ENCODE measurements at places on chromosomes 16 and 17. TPM values are rescaled to one million over a fixed set of nuclear protein-coding genes. Genes with fewer than 3 reads are reported as not detected.

Gene TPSD1
- not detected for total RNA-seq

Gene SCNN1G
- total RNA-seq: not detected

Gene HOXB1
- not detected for total RNA-seq

Gene CLEC19A
- total RNA-seq: not detected

Gene MRPL27
- 68.1 TPM for total RNA-seq

Gene IL34
- total RNA-seq: 0.63 TPM

Gene KRT33A
- total RNA-seq: not detected

Gene FOXK2
- total RNA-seq: 25.1 TPM

Gene GRB7
- total RNA-seq: not detected

Gene KREMEN2
- not detected for total RNA-seq

Gene CDRT4
- total RNA-seq: 2.5 TPM

Gene CDRT15L2
- total RNA-seq: not detected

Gene PDIA2
- 0.28 TPM for total RNA-seq

Gene VPS35
- total RNA-seq: 76.1 TPM

Gene CCDC144A
- total RNA-seq: 27.3 TPM

Gene TEKT5
- total RNA-seq: not detected

Gene ZNF624
- total RNA-seq: 5.1 TPM

Measured in endothelial cell of coronary artery (primary cell).